ENCODE measurements at places on chromosomes 16 and 17.
A peak's percentile ranks its signal among the peaks of the same experiment; 100 is the strongest.

DNA sequence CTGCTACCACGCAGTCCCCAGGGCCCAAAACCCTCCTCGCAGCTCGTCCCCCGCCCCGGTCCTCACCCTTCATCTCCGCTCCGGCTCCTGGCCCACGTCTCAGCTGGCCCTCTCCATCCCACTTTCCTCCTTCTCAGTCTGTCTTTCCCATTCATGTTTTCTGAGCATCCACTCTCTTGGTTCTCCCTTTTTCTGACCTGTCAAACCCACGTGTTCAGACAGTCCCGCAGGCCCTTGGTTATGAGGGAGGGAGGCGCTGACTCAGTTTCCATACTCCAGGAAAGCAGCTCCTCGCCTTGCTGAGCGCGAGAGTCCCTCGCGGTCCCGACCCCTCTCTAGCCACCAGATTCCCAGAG, 392 bp upstream of the HID1 start:
- DNase-seq: no peak

- DNase-seq: no peak
Observed at GRCh38 chr16:79393127-79393526, 207.4 kb downstream of the MAF start.

DNA sequence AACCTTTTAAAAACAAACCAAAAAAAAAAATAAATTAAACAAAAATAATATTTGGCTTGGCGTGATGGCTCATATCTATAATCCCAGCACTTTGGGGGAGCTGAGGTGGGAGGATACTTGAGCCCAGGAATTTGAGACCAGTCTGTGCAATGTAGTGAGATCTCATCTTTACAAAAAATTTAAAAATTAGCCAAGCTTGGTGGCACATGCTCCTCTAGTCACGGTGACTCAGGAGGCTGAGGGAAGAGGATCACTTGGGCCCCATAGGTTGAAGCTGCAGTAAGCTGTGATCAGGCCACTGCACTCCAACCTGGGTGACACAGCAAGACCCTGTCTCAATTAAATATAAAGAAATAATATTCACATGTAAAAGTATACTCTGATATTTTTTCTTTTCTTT, 12.2 kb downstream of the GNGT2 start:
- DNase-seq: no peak

GRCh38 chr17:75902406-75902805, 2.3 kb downstream of the MRPL38 start:
- no peak for DNase-seq

- DNase-seq: peak; percentile 74
Observed at GRCh38 chr17:77609553-77610517, 348.7 kb upstream of the TNRC6C start.

GRCh38 chr17:14737984-14738651, 437.2 kb downstream of the HS3ST3B1 start:
- DNase-seq: no peak

DNA sequence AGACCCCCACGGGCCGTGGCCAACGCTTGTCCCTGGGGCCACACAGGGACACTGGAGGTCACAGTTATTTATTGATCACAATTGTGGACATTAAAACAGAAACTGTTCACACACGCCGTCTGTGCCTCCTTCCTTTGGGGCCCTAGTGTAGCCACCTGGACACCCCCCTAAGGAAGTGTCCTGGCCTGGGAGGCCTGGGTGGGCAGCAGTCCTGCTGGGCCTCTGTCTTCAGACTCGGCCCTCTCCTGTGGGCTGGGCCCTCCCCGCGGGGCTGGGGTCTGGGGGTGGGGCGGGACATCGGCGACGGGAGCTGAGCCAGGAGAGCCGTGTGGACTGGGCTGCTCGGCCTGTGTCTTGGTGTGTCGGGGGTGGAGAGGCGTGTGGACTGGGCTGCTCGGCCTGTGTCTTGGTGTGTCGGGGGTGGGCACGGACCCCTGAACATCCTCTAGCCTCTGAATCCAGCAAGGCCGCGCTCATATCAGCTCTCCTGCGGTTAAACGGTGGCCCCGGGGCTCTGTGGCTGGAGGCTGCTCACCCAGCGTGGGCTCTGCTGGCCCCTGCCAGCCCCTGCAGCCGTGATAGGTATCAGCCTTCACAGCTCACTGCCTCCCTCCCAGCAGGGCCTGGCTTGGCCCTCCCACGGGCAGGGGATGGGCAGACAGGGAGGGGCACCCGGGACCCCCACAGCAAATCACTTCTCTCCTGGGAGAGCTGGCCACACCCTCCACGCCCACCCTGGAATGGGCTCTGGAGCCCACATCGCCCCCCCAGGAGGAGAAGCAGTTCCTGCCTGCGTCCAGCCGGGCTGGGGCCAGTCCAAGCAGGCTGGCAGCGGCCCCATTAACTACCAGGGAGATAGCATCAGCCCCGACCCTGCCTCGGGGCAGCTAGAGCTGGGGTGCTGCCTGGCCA, 1.1 kb upstream of the NHLRC4 start:
- DNase-seq: no peak

- no peak for DNase-seq
Observed at GRCh38 chr16:6988846-6989245, 343.8 kb upstream of the RBFOX1 start.

DNA sequence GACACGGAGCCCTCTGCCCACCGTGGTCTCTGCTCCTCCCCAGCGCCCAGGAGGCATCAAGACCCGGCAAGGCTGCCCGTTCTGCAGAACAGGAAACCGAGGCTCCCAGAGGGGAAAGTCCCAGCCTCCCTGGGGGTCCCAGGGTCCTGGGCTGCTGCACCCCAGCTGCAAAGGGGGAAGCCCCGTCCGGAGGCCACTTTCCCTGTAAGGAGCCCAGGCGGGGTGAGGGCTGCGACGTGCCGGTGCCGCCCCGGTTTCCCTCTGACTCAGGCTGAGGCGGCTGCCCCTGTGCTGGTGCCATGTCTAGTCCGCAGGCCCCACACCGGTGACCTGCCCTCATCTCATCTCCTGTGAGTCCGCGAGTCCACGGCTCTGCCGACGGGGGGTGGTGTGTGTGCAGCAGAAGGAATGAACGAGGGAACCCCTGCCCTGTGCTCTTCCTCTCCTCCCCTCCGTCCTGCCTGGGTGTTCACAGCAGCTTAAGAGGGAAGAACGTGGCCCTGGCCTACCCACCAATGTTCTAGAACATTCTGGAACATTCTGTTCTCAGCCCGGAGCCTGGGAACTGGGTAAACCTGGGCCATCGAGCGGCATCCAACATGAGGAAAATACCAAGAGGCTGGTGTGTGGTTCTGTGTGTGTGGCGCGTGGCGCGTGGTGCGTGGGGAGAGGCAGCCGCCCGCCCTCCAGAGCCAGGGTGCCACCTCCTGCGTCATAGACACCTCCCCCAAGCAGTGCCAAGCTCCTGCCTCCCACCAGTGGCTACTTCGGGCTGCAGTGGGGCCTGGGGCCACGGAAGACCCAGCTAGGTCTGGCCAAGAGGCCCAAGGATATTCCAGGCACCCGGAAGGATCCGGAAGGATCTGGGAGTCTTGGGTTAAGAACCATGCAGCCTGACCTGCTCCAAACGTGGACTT, 7.0 kb upstream of the CBFA2T3 start:
- no peak for DNase-seq

- no peak for DNase-seq
Observed at GRCh38 chr16:3793161-3793576, 75.8 kb upstream of the TRAP1 start.

DNA sequence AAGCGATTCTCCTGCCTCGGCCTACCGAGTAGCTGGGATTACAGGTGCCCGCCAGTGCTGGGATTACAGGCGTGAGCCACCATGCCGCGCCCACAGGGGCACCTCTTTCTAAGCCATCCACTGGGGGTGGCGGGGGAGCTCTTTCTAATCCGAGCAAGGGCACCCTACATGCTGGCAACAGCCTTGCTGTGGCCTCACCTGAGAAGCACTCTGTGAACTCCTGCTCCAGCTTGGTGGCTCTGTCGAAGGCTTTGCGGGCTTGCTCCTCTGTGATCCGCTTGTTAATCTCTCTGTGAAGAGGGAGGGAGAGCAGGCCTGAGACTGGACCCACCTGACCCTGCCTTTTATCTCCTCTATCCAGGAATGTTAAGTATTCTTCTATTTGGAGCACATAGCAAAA, 11.9 kb upstream of the ASGR1 start:
- no peak for DNase-seq

- peak; percentile 61 for DNase-seq
Observed at GRCh38 chr17:29585080-29585751, 4.2 kb downstream of the GIT1 start.

GRCh38 chr17:30379903-30380381, 1.2 kb downstream of the CPD start:
- no peak for DNase-seq

DNA sequence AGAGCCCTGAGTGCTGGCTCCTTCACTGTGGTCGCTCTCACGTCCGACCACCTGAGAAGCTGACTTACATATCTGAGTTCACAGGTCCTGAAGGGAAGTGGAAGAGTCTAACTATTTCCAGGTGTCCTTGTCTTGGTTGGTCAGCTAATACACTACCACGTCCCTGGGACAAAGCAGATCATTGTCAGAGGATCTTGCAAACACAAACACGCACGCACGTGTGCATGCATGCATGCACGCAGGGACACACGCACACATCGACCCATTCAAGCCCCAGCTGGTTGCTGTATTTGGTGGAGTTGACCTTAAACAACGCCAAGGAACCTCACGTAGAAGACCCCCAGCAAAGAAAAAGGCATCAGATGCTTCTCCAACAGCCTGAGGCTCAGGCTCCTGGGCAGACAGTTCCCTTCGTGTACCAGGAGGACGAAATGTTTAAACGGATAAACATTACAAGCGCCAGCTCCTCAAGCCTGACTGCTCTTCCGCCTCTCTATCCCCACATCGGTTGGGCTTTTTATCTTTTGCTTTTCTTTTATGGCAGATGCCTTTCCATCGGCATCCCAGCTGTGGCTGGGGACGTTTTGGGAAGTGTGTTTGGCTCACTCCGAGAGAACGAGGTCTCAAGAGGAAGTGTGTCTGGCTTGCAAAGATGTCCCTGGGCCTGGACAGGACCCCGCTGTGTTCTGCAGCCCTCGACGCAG, 95.8 kb downstream of the TBC1D16 start:
- DNase-seq: no peak

DNA sequence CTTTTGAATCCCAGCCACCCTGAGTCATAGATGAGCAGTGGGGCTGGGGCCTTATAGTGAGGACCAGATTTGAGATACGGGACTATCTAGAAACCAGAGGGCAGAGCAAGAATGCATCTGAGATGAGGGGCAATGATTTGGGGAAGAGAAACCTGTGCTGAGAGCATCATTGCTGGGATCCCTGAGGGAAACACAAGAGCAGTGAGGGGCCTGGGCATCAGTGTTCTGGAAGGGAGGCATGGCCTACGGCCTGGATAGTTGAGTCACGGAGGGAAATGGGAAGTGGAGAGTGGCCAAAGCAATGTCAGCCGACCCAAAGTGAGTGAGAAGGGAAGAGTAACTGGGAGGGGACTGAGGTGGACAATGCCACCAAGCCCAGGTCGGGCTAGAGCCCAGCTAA, 5.2 kb downstream of the CAMTA2 start:
- no peak for DNase-seq

Data from CD4-positive, alpha-beta T cell treated with Interleukin-17A for 4 hours (primary cell).